ENCODE measurements at places on chromosomes 7 and 10.

DNA sequence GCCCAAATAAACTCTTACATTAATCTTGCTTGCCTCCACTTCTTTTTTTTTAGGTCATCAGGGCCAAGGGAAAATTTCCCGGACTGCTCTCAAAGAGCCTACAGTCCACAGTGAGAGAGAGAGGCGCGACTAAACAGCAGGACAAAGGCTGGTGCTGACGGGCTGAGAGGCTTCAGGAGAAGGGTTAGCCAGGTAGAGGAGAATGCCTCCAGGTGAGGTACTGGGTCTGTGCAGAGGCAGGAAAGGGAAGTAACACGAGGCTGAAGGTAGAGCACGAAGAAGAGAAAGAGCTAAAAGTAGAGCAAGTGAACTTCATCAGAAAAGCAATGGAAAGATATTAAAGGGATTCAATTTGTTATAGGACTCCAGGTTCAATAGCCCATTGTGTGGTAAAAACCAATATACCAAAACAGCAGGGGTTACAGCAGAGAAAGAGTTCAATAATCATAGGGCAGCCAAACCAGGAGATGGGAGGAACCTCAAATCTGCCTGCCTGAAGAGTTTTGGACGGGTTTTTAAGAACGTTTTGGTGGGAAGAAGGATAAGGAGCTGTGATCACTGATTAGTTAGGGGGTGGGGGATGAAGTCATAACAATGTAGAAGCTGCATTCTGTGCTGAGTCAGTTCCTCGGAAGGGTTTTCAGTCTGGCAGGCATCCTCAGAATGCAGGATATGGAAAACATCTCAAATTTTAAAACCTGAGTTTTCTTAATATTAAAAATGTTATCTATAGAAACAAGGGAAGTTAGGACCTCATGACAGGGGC is 171.5 kb downstream of the AKR1D1 start:
- peak; percentile 67 for DNase-seq

DNA sequence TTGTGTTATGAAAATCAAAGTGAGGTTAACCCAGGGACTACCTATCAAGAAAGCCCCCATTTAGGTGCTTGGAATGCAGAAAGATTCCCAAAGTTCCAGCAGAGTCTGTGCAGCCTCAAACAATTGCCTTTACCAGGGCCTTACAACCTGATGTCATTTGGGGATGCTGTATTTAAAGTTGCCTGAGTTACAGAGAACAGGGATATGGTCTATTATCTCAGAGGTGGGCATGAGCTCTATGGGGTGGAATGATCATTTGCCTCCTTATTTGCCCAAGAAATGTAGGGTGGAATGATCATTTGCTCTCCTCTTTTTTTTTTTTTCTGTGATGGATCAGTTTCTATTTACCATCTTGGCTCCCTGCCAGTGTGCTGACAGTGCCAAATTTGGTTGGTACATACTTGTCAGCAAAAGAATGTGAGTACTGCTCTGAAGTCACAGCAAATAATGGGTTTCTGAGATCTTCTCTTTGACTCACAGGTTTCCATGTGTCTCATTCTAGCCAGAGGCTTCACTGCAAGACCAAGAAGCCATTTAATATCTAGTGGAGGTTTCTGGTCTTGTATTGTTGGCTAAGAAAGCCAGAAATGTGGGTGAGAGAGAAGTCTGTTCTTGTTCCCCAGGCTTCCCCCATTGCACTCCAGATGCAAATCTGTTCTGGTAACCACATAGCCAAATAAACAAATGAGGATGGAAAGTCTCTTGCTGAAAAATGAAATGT is 45.5 kb upstream of the ZNRF2 start:
- peak; percentile 26 for DNase-seq

GRCh38 chr7:46848944-46849343 is 733.0 kb downstream of the TNS3 start:
- DNase-seq: no peak

GRCh38 chr7:69624435-69625230 is 26.4 kb downstream of the AUTS2 start:
- DNase-seq: no peak

- peak; percentile 78 for DNase-seq
These were observed 354.1 kb downstream of the TNS3 start for GRCh38 chr7:47227762-47228177.

GRCh38 chr7:98617051-98617959 is at the start of gene NPTX2:
Gene NPTX2 (plus strand): TSS chr7:98617285. CDS start chr7:98617462, 177 bp downstream.
- DNase-seq: peak; percentile 4

- DNase-seq: no peak
These were observed 136.4 kb downstream of the TMEM26 start for GRCh38 chr10:61316676-61317265.

DNA sequence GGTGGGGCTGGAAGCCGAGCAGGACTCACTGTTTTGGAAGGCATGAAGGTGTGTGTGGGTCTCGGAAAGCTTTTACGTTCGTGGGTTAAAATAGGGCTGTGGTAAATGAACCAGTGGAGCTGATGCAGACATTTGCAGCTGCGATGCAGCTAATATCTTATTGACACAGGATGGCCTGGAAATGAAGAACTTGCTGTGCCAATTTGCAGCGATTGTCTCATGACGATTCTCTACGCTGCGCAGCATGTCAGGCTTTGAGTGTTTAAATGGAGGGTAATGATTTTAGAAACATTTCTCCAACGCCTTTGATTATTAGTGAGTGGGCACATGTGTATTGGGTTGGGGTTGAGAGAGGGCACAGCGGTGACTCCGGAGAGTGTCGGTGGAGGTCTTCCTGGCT is 136.0 kb downstream of the ACTR3B start:
- DNase-seq: no peak

DNA sequence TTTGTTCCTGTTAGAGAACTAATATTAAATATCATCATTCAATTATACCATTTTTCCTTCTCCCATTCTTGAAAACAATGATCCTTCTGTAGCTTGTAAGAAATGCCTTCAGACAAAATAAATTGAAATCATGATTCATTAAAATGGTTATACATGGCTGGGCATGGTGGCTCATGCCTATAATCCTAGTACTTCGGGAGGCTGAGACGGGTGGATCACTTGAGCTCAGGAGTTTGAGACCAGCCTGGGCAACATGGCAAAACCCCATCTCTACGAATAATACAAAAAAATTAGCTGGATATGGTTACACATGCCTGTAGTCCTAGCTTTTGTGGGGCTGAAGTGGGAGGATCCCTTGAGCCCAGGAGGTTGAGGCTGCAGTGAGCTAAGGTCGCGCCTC is 13.0 kb downstream of the CD36 start:
- DNase-seq: no peak

DNA sequence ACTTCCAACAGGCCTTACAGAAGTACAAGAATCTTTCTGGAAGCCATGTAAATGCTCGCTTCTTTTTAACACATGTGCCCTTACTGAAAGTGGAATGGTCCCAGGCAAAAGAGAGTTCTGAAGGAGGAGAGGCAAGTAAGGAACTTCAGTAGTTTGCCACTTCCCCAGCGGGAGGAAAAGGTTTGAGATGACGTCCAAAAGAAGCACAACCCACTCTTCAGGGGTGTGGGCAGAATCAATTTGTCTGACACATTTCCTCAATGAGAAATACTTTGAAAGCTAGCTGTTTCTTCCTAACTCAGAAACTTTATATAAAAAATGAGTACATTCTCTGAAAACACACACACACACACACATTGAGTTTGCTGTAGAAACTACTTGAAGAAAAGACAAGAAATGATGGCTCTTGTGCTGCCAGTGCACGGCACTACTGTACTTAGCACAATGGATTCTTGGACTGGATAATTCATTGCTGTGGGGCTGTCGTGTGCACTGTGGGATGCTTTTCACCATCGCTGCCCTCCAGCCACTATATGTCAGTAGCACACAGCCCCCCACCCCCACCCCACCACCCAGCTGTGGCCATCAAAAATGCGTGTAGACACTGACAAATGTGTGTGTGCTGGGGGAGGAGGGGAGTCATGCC is 183.0 kb downstream of the SRPK2 start:
- no peak for DNase-seq

DNA sequence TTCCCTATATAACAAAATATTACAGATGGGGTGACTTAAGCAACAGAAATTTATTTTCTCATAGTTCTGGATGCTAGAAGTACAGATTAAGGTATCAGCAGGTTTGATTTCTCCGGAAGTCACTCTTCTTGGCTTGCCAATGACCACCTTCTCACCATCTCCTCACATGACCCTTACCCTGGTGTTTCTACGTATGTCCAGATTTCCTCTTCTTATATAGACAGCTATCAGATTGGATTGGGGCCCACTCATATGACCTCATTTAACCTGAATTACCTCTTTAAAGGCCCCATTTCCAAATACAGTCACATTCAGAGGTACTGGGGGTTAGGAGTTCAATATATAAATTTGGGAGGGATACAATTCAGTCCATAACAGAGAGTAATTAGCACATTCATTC is 17.0 kb upstream of the RAPGEF5 start:
- no peak for DNase-seq

DNA sequence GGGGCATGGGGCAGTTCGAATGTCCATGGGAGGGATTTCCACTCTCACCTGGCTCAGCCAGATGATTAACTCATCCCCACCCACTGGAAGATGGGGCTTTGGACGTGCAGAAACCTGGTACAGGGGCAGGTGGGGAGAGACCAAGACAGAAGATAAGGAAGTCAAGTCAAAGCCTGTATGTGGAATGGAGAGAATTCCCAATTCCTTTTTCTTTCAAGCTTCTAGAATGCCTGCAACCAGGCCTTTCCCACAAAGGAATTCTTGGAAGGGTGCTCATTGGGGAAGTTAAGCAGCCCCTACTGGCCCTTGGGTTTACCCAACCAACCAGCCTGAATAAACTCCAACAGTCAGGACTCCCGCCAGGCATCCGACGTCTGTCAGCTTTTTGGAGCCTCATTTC is 39.1 kb downstream of the CCM2 start:
- DNase-seq: no peak

DNA sequence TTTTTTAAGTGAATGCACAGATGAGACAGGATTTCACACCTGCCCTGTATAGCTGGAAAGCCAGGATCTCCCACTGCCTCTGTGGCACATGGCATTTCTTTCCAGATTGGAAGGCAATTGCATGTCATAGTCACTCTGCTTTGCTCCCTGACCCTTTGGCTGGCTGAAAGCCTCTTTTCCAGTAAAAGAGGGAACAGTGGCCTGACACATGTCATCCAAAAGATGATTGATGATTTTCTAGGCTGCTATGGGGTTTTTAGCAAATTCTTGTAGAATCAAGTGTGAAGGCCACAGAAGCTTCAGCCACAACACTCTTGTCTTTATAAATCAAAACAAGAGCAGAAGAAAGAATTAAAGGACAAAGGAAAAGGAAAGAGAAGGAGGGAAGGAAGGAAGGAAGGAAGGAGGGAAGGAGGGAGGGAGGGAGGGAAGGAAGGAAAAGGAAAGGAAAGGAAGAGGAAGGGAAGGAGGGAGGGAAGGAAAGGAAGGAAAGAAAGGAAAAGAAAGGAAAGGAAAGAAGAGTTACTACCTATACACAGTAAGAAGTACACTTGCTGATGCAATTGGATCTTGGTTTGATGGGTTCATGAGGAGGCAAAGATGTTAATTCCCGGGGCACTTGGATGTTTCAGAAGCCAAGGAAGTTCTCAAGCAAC is 158.9 kb upstream of the FRMD4A start:
- DNase-seq: no peak

DNA sequence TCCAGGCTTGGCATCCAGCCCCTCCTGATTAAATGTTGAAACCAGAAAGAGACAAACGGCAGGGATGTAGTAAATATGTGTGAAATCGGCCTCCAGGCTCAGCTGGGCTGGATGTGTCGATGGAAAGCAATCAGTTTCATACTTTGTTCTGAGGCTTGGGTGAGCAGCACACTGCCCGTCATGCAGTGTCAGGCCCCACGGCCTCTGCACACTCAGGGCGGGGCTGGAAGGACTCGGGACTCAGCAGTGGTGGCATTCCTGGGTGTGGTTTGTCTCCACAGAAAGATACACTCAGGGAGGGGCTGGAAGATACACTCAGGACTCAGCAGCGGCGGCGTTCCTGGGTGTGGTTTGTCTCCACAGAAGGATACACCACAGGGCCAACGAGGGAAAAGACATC is 22.0 kb downstream of the ADGRA1 start:
- DNase-seq: no peak

All from iris pigment epithelial cell (primary cell).